ENCODE measurements at places on chromosomes 11 and 22. TPM values are rescaled to one million over a fixed set of nuclear protein-coding genes. Genes with fewer than 3 reads are reported as not detected.

GRCh38 chr11:128506356-128506755 lies 81.0 kb downstream of the ETS1 start:
- H3K27me3 ChIP-seq, result no peaks in the 10 kb centered on the region
- no peaks in the 10 kb centered on the region for H3K36me3 ChIP-seq
- no peak overlapping the region for H3K27ac ChIP-seq
- H3K4me3 ChIP-seq, result no peak overlapping the region

DNA sequence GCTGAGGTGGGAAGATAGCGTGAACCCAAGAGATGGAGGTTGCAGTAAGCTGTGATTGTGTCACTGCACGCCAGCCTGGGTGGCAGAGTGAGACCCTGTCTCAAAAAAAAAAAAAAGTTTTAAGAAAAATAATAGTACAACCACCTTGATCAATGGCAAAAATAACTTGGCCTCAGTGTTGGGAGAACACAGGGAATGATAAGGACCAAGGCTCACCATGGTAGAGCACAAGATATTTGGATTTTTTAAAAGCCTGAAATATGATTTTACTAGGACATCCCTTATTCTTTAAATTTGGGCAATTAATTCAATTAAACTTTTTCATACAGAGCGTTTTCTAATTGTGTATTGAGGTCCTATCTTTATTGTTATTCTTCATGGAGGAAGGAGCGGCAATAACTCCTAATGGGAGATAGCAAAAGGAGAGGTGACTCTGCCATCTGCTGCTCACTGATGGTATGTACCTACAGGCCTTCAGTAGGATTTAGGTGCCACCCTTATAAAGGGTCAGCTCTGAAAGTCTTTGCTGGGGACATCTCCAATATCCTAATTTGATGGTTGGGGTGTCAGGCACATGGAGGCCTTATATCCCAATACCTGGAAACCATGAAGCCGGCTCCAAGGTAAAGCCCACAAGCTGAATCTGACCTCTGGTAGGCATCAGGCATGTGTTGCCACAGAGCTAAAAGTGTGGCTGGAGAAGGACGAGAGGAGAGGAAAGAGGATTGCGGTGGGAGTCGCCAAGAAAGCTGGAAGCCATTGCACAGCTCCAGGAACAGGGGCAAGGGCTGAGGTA lies 21.9 kb upstream of the POLD3 start:
- no peaks in the 10 kb centered on the region for H3K27me3 ChIP-seq
- H3K4me3 ChIP-seq, result no peak overlapping the region
- no peaks in the 10 kb centered on the region for H3K36me3 ChIP-seq
- peaks cover 11% of the 10 kb centered on the region for H3K4me1 ChIP-seq
- DNase-seq, result no peak

DNA sequence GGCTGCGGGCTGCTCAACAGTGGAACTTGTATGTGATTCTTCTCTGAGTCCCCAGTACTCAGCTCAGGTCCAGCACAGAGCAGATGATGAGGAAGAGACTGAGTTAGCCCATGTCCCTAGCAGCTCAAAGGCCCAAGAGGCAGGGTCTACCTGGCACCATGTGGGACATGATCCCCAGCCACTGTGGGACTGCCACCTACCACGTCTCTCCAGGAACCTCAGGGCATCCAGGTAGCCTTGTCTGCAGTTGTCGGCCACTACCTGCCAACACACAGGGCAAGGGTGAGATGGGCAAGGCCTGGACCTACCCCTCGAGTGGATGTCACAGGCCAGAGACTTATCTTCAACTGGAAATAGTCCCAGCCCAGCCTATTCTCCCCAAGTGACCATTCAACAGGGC lies 4.4 kb downstream of the PNPLA5 start:
- H3K27ac ChIP-seq, result no peak overlapping the region
- no peaks in the 10 kb centered on the region for H3K36me3 ChIP-seq
- peaks cover 19% of the 10 kb centered on the region for H3K27me3 ChIP-seq
- no peak overlapping the region for H3K4me3 ChIP-seq
- DNase-seq, result no peak
- peaks cover 2% of the 10 kb centered on the region for H3K4me1 ChIP-seq

CATSPER1 gene
- 0.76 TPM for total RNA-seq

SNX32 gene
- 1.0 TPM for total RNA-seq

FUT4 gene
- 9.5 TPM for total RNA-seq

DNA sequence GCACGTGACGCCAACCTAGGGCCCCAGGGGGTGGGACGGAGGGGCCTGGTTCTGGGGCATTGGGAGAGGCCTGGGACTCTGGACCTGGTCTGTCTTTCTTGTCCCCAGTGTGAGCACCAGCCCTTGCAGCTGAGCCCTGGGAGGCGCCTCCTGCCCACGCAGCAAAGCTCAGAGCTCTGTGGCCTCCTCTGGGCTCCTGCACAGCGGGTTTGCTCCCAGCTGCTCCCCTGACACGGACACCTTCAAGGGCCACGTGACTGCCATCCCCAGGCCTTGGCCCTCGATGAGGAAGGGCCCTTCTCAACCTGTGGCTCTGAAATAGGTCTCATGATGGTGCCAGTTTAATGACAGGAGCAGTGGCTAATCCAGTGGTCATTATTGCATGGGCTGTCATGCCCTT lies 31.5 kb upstream of the CCDC188 start:
- H3K4me1 ChIP-seq, result no peaks in the 10 kb centered on the region
- no peaks in the 10 kb centered on the region for H3K27me3 ChIP-seq
- no peak overlapping the region for H3K4me3 ChIP-seq
- no peak for DNase-seq

DNA sequence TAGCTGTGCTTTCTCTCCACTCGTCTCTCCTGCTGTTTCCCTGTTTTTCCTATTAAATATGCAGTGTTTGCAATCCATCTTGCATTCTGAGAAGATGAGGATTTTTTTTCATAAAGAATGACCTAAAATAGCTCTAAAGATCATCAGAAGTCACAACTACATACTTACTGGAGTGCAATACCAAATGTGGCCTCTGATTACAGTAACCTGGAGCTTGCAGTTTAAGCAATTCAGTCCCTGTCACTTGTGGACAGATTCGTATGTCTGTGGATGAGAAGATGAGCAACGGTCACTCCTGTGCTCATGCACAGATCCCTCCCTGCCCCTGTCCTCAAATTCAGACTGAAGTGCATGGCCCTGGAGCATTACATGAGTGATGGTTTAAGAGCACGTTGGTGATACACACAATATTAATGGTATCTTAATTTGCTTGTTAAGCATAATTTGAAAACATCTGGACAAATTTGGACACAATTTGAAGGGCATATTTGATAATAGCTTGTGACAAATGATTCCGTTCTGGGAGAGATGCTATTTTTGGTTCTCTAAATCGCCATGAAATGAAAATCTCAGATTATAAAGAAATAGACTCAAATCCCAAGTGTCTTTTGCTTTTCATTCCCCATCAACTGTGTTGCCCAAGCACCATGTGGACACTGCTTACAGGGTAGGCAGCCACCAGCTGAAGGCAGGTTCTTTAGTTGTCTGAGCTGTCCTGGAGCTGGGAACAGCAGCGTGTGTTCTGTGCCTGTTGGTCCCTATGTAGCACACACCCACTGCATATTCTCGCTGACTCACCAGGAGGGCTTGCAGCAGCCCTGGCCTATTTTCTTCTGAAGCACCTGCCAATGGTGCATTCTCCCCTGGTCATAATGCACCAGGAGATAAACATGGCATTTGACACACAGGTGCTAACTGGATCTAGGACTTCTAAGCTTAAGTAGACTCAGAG lies 32.6 kb upstream of the PRAME start:
- no peaks in the 10 kb centered on the region for H3K36me3 ChIP-seq
- H3K27ac ChIP-seq, result no peak overlapping the region
- no peak for DNase-seq
- H3K27me3 ChIP-seq, result no peaks in the 10 kb centered on the region
- H3K4me3 ChIP-seq, result no peak overlapping the region

- DNase-seq, result peak; percentile 66
- H3K27me3 ChIP-seq, result no peaks in the 10 kb centered on the region
- H3K27ac ChIP-seq, result no peak overlapping the region
- H3K4me1 ChIP-seq, result peaks cover 2% of the 10 kb centered on the region
- no peaks in the 10 kb centered on the region for H3K36me3 ChIP-seq
- H3K4me3 ChIP-seq, result no peak overlapping the region
These were observed 34.1 kb downstream of the MB start for GRCh38 chr22:35582861-35583670.

DNA sequence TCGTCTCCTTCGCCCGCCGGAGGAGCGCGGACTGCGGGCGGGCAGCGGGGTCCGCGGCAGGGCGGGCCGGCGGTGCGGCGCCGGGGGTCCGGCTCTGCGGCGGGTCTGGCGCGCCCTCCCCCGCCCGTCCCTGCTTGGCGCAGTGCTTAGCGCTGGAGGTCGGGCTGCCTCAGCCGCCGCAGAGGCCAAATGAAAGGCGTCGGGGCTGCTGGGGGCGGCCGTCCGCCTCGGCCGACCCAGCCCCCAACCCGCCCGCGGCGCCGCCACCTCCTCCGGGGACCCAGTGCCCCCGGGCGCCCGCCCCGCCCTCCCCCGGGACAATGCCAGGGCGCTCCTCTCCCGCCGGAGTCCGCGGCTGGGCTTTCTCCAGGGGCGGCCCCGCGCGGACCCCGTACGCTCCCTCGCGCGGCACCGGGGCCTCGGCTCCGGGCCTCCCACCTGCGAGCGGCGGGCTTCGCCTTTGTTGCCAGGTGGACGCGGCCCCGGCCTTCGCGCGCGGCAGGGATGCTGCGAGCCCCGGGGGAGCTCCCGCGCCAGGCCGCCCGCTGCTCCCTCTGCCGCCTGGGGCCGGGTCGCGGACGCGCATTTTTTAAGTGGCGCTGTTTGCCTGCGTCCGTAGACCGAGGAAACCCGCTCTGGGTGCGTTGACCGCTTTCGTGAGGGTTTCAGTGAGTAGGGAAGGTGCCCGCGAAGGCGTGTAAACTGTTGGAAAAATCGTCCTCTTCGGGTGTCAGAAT lies 583 bp downstream of the APLP2 start:
- H3K36me3 ChIP-seq, result no peaks in the 10 kb centered on the region
- peaks cover 11% of the 10 kb centered on the region for H3K4me1 ChIP-seq
- DNase-seq, result peak; percentile 84
- peak overlapping the region; percentile 79 for H3K4me3 ChIP-seq
- H3K27ac ChIP-seq, result peak overlapping the region; percentile 91

CCDC188 gene
- 2.8 TPM for total RNA-seq

DNA sequence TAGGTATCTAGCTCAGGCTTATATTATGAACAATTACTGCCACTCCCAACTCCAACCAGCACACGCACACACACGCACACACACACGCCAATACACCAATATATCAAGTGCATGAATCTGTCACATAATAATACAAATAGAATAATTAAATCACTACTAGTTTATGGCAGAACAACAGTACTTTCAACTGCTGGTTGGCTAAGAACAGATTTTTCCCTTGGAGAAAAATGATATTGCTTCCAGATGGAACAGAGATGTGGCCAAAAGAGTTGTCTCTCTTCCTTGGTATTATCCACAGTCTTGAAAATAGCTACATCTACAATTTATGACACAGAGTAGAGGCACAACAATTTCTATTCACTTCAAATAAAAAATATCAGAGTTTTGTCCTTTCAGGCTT lies 538.3 kb upstream of the FAT3 start:
- no peak overlapping the region for H3K27ac ChIP-seq
- no peaks in the 10 kb centered on the region for H3K36me3 ChIP-seq
- no peak overlapping the region for H3K4me3 ChIP-seq
- DNase-seq, result no peak
- H3K27me3 ChIP-seq, result no peaks in the 10 kb centered on the region

SLC6A5 gene
- total RNA-seq, result not detected
